ENCODE measurements at places on chromosomes 7 and 10. TPM values are rescaled to one million over a fixed set of nuclear protein-coding genes. Genes with fewer than 3 reads are reported as not detected.

DKK1 gene
- 7.4 TPM for total RNA-seq

FIGNL1 gene
- 10.0 TPM for total RNA-seq

PLXNA4 gene
- total RNA-seq: 3.3 TPM

TUBAL3 gene
- total RNA-seq: not detected

- peak; percentile 46 for DNase-seq
Observed at GRCh38 chr10:87983716-87984115, 120.3 kb downstream of the PTEN start.

- DNase-seq: peak; percentile 34
Observed at GRCh38 chr7:77327067-77327931, 88.8 kb downstream of the GSAP start.

DNA sequence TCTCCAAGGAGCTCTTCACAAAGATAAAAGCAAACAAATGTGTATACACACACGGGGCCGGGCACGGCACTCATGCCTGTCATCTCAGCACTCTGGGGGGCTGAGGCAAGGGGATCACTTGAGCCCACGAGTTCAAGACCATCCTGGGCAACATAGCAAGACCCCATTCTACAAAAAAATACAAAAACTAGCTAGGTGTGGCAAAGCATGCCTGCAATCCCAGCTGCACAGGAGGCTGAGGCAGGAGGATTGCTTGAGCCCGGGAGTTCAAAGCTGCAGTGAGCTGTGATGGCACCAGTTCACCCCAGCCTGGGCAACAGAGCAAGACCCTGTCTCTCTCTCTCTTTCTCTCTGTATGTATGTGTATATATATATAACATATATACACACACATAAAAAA, 22.3 kb downstream of the TTYH3 start:
- DNase-seq: no peak

GRCh38 chr10:51227897-51228713, 153.8 kb downstream of the PRKG1 start:
- DNase-seq: no peak

- no peak for DNase-seq
Observed at GRCh38 chr10:48358162-48358561, 51.7 kb downstream of the MAPK8 start.

DNA sequence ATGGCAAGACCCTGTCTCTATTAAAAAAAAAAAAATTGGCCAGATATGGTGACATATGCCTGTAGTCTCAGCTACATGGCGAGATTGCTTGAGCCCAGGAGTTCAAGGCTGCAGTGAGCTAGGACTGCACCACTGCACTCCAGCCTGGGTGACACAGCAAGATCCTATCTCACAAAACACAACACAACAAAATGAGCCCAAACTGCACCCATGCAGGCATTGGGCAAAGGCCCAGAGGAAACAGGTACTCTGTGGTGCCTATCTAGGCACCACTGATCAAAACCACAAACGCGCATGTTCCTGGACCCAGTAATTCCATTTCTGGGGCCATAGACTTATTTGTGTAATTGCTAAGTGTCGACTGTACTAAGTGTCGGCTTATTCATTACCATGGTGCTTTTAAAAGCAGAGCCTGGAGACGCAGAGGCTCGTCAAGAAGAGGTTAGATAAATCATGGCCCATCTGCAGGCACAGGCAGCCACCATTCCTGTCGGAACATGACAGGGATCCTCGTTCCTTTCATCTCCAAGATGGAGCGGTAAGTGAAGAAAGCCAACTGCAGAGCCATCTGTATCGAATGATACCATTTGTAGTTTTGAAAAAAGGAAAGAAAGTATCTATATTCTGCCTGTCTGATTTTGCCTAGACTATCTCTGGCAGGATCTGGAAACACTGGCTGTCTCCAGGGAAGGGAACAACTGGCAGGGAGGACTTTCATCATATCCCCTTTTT, 160.4 kb upstream of the RHEB start:
- no peak for DNase-seq

GRCh38 chr10:21363731-21364104, 161.8 kb downstream of the SKIDA1 start:
- no peak for DNase-seq

DNA sequence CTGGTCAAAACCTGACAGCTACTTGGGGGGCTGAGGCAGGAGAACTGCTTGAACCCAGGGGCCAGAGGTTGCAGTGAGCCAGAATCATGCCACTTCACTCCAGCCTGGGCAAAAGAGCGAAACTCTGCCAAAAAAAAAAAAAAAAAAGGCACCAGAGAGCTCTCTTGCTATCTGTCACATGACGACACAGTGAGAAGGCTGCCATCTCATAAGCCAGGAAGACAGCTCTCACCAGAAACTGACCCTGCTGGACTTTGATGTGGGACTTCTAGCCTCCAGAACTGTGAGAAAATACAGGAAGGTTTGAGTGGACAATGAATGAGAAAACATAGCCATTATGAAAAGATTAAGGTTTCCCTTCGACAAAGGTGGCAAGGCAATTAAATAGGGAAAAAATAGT, 51.1 kb upstream of the KCNIP2 start:
- DNase-seq: no peak
